ENCODE measurements at places on chromosomes 7 and 10.

- no peak for DNase-seq
These were observed 312.4 kb downstream of the CACNA2D1 start for GRCh38 chr7:82131215-82131614.

DNA sequence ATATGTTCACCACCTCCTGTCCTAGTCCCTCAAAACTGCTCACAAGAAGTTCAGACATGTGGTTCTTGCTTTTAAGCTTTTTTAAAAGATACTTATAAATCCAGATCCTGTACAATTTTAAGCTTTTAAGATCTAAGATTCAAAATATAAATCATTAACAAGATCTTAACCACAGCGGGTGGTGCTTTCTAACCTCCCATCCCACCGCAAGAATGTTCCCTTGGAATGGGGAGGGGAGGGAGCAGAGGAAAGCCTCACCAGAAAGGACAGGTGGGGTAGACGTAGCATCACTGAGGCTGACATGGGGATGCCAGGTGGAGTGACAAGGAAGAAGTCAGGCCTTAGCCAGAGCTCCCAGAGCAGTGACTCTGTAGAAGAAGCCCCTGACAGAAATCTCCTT lies 133.5 kb downstream of the C1GALT1 start:
- DNase-seq = no peak

GRCh38 chr10:60353519-60354258 lies 36.0 kb downstream of the ANK3 start:
- no peak for DNase-seq

DNA sequence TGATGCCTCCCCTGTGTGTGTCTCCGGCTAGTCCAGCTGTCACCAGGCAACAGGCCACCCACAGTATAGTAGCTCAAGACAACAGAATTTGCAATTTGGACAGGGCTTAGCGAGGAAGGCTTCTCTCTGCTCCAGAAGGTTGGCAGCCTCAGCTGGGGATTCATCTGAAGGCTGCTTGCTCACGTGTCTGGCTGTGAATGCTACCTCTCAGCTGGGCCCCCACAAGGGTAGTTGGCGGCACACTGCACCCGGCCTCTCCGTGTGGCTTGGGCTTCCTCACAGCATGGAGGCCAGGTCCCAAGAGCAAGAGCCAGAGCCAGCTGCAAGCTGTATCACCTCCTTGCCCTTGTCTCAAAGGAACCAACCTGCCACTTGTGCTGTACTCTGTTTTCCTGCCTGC lies 19.2 kb downstream of the ECHDC3 start:
- no peak for DNase-seq

DNA sequence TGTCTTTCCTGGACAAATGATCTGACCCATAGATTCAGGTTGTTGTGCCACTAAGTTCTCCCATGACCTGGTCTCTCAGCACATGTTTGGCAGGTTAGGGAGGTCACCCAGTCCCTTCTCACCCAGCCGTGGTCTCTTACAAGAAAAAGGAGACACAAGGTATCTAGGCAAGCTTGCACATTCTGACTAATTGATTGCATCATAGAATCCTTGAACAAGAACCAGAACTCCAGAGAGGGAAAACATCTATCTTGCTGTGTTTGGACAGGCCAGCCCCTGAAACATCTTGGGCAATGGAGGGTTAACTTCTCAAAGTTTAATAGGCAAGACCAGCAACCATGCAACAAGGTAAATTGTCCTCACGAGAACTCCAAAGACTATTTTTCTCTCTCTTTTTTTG lies 8.5 kb upstream of the HK1 start:
- no peak for DNase-seq

GRCh38 chr7:157652161-157652953 lies 315.6 kb downstream of the DNAJB6 start:
- DNase-seq = no peak

- no peak for DNase-seq
These were observed 23.7 kb upstream of the MRC1 start for GRCh38 chr10:17785276-17785930.

DNA sequence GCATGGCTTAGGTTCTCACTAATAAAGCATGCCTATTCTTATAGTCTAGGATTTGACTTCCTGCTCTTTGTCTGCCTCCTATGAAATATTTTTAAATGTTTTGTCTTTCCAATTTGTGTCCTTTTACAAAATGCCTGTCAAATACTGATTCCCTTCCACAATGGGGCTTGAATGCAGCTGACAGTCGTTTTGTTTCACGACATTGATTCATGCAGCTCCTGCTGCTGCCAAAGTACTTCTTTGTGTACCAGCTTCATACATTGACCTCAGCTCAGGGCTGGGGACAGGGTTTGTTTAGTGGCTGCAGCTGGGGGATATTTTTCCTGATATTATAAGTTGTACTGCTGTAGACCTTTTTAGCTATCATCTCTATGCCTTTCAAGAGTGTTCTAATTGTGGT lies 371.9 kb upstream of the CHRM2 start:
- DNase-seq = no peak

DNA sequence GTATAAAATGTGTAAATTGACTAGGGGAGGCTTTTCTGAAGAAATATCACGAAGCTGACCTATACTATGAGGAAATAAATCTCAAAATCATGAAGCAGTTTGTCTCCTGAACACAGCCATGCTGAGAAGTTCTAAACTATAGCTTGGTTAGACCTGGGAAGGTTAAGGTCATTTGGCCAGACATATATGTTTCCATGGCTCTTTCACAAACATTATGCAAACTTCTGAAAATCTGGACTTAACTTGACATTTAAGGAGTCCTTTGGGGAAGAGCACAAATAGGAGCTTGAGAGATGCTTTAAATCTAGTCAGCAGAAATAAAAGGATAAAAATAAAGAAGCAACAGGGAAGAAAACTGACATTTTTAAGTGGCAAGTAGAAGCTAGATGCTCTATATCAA lies 115.9 kb upstream of the MEOX2 start:
- no peak for DNase-seq

GRCh38 chr10:13882119-13882711 lies 295.4 kb downstream of the PRPF18 start:
- no peak for DNase-seq

DNA sequence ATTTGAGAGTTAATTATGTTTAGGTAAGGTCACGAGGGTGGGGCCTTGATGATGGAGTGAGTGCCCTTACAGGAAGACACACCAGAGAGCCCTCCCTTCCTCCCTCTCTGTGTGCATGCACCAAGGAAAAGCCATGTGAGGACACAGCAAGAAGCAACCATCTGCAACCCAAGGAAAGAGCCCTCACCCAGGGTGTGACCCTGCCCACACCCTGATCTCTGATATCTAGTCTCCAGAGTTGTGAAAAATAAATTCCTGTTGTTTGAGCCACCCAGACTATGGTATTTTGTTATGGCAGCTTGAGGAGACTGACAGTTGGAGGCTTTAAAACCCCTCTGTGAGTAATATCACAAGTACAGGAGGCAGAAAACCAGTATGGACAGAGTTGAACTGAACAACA lies 15.0 kb upstream of the MCM10 start:
- DNase-seq = no peak
